ENCODE measurements at places on chromosomes 11 and 22.

DNA sequence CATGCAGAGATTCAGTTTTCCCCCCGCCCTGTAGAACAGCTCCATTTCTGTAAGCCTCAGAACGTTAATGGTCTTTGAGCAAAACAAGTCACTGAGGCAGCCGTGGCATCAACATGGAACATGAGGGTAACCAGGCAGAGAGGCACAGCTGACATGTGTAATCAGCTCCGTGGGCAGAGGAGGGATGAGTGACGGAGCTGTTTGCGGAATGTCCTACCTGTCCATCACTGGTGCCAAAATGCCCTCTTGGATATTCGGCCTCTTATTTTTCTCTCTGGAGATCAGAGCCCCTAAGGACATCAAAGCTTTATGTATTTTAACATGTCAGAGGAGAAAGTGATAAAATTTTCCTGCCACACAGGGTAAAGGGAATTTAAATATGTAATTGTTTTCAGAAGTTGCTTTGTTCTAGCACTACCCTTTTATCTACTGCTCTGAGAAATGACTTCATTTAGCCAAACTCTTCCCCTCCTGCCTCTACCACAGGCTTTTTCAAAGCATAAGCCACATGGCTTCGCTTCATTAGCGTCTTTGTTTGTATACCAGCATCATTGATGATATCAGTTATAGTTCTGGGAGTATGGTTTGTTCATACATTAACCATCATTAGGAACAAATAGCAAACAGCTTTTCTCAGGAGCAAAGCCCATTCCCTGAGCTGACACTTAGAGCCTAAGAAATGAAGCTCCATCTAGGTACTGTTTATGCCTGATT lies 32.9 kb downstream of the C11orf71 start:
- no peak for DNase-seq

GRCh38 chr11:65719871-65720210 lies 757 bp downstream of the RNASEH2C start:
- peak; percentile 29 for DNase-seq

DNA sequence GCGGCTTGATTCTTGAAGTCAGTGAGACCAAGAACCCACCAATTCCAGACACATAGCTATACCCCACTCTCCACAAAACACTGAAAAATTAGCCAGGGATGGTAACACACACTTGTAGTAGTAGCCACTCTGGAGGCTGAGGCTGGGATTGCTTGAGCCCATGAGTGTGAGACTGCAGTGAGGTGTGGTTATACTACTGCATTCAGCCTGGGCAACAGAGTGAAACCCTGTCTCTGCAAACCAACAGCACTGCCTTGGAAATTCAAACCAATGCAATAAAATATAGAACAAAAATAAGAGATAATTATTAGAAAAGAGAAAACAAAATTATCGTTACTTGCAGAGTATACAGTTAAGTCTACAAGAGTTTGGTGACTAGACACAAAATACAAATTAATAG lies 20.2 kb upstream of the PRDM10 start:
- DNase-seq: no peak

DNA sequence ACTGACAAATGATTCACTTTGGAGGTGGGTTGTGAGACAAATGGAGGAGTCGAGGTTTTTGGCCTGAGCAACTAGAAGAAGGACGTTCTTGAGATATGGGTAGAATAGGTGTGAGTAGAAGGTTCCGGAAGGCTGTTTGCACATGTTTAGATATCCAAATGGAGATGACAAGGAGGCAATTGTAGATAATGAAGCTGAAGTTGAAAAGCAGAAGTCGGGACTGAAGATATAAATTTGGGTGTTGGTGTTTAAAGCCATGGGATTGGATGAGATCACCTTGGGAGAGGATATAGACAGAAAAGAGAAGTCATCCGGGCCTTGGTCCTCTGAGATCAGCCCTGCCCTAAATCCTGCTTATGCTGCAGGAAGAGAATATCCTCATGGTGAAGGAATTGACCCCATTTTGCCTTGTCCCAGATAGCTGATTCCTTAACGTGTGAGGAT lies 75.5 kb upstream of the CD44 start:
- no peak for DNase-seq

DNA sequence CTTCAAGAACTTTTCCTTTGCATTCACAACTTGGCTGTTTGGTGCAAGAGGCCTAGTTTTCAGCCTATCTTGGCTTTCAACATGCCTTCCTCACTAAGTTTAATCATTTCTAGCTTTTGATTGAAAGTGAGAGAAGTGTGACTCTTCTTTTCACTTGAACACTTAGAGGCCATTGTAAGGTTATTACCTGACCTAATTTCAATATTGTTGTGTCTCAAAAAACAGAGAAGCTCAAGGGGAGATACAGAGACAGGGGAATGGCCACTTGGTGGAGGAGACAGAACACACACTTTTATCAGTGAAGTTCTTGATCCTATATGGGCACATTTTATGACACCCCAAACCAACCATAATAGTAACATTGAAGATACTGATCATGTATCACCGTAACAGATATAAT lies 532.3 kb downstream of the DLG2 start:
- no peak for DNase-seq

GRCh38 chr11:43589601-43590250 lies 90.8 kb upstream of the HSD17B12 start:
- DNase-seq: no peak

GRCh38 chr11:88435415-88435814 lies 97.9 kb upstream of the CTSC start:
- no peak for DNase-seq

DNA sequence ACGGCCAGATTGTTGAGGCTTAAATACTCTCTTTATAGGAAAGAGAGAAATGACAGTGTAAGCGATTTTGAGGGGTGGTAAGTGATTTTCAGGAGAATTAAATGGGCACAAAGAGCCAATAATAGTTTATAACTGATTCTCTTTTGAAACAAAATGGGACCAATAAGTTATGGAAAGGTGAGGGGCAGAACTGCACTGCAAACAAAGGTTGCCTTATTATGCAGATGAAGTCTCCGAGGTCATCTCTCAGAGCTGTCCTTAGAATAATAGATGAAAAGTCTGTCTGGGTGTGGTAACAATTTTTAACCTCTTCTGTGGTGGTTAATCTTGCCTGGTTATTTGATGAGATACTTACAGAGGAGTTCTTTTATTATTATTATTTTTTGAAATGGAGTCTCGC lies 14.7 kb upstream of the CRTAM start:
- no peak for DNase-seq

- no peak for DNase-seq
These were observed 76.6 kb downstream of the ABTB2 start for GRCh38 chr11:34280945-34281872.

- no peak for DNase-seq
These were observed 42.8 kb downstream of the ZNF280B start for GRCh38 chr22:22465782-22466181.

DNA sequence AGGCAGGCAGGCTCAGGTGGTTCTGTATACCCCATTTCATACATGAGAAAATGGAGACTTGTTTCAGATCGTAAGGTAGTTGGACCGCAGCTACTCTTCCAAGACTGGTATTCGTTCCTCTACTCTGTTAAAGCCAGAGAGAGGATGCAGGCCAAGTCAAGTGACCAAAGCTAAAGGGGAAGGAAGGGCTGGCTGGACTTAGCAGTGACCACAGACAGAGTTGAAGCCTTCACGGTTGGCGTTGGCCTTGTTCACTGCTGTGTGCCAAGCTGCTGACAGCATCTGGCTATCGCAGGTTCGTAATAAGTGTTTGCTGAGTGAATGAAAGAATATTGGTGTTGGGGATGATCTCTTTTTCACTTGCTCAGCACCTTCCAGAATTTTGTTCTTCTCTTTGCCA lies 64.2 kb downstream of the PTPRJ start:
- no peak for DNase-seq

GRCh38 chr11:88103337-88104206 lies 71.7 kb downstream of the RAB38 start:
- DNase-seq: peak; percentile 76

GRCh38 chr11:120622189-120622875 lies 110.8 kb downstream of the GRIK4 start:
- no peak for DNase-seq

DNA sequence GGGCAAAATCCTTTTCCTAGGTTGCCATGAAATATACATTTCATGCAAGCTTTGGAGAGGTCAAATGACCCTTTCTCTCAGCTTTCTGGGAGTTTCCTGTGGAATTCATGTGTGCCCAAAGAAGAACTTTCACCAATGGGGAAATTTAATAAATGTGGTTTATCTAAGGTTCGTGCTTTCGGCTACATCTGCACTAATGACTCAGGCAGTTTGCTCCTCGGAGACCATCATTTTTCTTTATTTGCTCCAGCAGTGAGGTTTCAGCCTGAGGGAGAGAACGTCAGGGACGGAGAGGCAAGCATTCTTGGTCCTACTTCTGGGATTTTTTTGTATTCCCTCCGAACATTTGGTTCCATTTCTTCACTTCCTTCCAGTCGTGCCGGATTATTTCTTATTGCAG lies 85.2 kb downstream of the FLI1 start:
- DNase-seq: no peak
